ENCODE measurements at places on chromosomes 16 and 17.

DNA sequence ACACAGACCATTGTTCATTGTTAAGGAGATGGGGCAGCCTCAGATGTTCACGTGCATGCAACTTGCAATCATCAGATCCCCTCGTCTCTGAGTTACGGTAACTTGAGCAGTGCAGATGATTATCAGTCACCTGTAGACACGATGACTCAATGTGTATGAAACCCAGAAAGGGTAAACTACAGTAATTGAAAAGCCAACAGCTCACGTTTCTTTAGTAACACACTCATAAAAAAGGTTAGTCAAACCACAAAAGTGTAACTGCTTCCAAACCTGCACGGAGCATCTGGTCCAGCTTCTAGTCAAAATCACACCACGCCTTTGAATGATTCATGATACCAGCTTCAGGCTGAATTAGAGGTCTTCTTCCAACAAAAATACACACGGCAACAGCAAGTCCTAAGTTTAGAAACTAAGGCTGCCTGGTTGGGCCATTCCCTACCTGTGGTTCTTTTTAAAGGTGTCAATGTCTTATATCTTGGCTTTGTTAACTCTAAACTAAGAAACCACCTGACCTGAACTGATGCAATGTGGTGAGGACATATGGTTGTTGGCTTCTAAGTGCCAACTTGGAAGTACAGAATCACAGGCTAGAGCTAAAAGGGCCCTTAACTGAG lies 32.3 kb downstream of the GRB7 start:
- no peak for DNase-seq

DNA sequence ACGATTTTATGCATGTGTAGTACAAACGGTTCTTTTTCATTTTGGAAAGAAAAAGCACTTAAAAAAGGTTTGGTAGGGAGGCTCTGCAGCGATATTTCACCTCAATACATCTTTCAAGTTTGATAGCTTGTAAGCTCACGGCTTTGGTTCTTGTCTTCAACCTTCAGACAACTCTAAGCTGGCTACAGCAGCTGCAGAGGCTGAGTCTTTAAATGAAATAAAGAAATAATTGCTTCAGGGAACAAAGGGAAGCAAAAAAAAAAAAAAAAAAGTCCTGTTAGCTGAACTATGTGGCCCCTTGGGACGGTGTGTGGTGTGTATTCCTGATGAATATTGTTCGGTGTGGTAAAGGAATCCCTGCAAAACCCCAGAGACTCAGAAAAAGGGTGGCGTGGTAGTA lies 265.1 kb downstream of the NTN1 start:
- no peak for DNase-seq

DNA sequence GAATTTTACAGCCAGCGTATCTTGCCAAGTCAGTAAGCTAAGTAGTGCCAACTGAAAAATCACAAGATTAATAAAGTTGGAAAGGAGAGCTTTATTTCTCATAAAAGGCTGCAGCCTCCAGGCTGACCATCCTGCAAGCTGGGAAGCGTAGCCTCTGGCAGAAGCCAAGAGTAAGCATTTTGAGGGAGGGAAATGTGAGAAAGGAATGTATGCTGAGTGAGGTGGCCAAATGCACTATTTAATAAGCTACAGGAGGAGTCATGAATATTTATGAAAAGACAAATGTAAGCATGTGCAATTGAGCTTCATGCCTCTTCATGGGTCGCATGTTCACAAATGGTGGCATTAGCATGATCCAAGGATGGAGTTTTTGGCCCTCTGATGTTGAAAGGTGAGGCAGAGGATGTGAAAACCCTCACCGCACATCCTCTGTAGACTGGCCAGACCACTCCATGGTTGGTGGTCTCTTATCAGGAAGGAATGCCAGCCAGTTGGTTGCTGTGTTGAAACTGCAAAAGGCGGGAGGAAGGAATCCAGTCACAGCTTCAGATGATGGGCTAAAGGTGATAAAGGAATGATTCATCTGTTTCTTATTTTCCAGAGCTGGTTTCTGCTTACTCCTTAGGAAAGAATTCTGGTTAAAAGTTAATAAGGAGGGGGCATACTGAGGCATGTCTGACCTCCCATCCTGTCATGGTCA lies 9.2 kb downstream of the KRT33B start:
- DNase-seq, result no peak

DNA sequence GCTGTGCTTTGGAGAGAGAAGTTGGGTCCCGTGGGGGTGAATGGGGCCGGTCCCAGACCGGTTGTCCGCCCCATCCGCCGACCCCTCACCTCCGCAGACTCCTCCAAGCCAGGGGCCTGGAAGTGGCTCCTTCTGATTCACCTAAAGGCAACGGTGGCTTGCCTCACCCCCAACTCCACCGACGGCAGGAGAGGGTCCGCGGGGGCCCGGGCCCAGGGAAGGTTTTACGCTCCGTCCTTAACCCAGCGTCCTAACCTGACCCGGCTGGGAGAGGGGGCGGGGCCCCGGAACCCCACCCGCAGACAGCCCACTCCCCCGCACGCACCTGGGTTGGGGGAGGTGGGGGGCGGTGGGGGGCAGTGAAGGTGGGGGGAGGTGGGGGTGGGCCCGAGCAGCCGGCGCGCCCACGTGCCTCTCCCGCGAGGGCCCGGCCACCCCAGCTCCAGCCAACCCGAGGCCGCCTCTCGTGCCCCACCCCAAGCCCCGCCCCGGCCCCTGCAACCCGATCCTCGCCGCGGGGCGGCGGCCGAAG lies 12.7 kb upstream of the CD300A start:
- DNase-seq, result no peak

- DNase-seq, result no peak
Observed at GRCh38 chr16:77410449-77410848, 24.4 kb downstream of the ADAMTS18 start.

- DNase-seq, result peak; percentile 44
Observed at GRCh38 chr17:63116967-63117830, 151.2 kb downstream of the TANC2 start.

GRCh38 chr16:71855937-71856662 lies 10.3 kb downstream of the ATXN1L start:
- DNase-seq, result no peak

DNA sequence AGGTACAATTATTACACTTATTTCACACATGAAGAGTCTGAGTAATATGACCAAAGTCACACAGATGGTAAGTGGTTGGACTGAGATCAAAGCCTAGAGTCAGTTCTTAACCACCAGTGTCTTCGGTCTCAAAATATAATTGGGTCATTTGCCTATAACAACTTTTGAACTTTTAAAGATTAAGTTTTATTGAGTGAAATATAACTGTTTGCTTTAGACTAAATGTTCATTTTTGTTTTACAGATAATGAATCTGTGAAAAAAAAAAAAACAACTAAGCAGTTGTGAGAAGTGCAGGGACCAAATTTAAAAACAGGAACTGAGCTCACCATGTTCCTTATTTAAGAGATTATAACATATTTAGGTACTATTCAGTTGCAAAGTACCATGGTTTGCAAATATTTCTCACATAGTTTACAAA lies 150.1 kb downstream of the ITFG1 start:
- no peak for DNase-seq

DNA sequence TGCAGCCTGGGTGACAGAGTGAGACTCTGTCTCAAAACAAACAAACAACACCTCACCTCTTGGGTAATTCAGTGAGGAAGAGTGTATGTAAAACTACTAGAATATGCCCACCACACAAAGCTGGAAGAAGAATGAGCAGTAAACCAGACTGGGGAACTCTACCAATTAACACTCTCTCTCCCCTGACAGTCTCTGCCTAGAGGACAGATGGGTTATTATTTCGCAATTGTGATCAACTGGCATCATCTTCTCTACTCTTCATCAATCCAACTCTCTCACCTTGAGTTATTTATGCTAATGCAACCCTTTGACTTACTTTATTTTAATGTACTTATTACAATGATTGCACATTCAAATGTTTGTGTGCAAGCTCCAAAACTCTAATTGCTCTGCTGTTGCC lies 205.6 kb downstream of the XYLT1 start:
- DNase-seq, result no peak

DNA sequence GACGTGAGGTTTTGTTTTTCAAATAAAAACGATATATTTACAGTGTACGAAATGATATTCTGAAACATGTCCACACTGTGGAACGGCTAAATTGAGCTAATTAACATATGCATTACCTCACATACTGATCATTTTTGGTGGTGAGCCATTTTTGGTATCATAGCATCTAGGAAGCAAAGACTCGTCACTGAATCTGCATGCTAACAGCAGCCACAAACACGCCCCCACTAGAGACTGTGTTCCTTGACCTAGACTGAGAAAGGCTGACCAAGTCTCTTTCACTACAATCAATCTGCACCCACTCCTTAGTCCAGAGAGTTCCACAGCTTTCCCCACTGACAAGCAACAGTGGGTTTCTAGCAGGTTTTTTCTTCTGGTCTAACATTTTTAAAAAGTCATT lies 29.5 kb downstream of the NPLOC4 start:
- no peak for DNase-seq

GRCh38 chr17:61476476-61477203 lies 24.4 kb downstream of the TBX4 start:
- DNase-seq, result peak; percentile 18

GRCh38 chr16:62709794-62710193 lies 673.6 kb upstream of the CDH8 start:
- DNase-seq, result no peak

DNA sequence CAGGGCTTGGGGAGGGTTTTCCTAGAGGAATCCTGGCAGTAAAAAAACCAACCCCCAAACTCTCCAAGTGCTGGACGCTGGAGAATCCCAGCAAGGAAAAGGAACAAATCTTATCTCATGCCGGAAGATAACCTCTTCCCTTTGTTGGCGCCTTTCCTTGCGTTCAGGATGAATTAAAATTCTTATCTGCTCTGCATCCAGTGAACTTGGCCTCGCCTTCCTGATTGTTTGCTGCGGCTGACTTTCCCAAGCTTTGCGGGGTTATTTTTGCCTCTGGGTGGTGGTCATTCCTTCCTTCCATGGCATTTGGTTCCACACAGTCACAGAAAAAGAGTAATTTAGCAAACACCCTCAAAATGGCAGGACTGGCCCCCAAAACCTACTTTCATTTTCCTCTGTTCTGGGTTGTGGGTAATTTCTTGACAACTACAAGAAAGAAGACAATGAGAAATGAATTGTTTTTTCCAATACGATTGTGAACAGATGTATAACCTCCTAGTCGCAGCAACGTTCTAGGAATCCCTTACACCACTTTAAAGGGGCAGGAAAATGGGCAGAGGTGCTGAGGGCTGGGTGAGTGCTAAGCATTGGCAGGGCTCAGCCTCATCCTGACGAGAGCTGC lies 77.8 kb downstream of the MRC2 start:
- DNase-seq, result no peak

DNA sequence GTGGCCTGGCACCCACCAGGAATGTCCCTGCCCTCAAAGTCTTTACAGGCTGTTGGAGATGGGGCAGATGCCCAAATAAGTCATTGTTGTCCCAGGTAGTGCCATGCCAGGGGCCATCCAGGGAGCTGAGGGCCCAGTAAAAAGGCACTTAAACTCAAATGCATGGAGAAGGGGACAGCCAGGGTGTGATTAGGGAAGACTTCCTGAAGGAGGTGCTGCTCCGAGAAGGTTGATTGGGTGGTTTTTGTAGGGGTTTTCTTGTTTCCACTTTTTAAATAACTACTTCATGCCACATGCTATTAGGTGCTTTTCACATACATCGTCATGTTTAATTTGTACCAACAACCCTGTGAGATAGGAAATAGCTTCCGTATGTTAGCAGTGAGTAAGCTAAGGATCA lies 66.9 kb downstream of the RAI1 start:
- DNase-seq, result no peak

DNA sequence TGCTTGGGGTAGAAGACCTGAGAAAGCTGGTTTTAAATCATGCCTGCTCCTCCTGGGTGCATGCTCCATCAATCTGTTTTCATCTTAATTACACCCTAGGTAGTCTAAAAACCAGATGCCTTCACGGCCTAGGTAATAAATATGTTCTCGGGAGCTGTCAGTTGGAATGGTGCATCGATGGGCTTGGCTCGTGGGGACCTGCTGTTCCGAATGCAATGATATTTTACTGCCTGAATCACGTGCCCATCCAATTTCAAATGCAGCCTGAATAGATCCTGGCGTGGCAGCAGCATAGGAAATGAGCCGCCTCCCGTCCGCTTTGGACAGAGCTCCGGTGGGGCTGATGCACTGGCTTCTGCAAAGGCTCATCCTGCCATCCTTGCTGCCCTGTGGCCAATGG lies 18.8 kb upstream of the FAAP100 start:
- no peak for DNase-seq

GRCh38 chr17:45270828-45271418 lies 9.0 kb upstream of the SPATA32 start:
- DNase-seq, result no peak

- DNase-seq, result no peak
Observed at GRCh38 chr16:79712276-79712675, 111.7 kb upstream of the MAF start.

DNA sequence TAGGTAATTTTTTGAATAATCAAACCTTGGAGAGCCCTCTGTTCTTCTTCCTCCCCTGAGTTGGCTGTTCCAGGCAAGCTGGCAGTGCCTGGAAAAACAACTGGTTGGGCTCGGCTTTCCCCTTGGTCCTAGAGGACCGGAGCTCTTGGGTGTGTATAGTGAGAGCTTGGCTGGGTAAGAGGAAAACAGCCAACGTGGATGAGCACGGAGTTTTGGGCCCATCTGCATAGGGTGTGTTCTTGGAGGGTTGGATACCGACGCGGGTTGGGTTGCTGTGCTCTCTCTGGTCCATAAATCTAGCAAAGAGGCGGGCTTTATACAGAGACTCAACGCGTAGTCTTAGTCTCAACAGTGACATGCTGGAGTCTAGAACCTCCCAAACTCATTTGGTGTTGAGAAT lies 23.2 kb downstream of the ITGB3 start:
- no peak for DNase-seq

- no peak for DNase-seq
Observed at GRCh38 chr17:50206604-50207293, 5.3 kb upstream of the COL1A1 start.

DNA sequence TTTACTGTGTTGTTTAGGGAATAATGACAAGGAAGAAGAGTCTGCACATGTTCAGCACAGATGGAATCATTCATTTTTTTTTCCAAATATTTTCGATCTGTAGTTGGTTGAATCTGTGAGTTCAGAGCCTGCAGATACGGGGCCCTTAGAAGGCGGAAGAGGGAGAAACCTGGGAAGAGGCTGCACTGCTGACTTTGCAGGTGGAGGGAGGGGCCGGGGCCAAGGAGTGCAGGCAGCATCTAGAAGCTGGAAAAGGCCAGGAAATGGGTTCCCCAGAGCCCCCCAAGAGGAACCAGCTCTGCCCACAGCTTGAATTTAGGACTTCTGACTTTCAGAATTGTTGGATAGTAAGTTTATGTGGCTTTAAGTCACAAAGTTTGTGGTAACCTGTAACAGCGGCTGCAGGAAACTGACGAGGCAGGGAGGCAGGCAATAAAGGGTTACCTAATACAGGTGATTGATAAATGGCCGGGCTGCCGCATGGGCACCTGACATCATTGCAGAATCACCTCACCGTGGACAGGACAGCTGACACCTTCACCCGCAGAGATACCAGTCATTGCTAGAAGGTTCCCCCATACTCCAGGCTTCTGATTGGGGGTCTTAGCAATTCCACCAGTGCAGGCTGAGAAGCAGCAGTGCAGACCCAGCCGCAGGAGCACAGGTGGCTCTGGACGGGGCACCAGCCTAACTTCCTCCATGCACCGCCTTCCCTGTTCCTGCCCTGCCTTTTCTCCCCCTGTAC lies 181.3 kb downstream of the IRF8 start:
- no peak for DNase-seq
